ENCODE measurements at places on chromosomes 4 and X.

DNA sequence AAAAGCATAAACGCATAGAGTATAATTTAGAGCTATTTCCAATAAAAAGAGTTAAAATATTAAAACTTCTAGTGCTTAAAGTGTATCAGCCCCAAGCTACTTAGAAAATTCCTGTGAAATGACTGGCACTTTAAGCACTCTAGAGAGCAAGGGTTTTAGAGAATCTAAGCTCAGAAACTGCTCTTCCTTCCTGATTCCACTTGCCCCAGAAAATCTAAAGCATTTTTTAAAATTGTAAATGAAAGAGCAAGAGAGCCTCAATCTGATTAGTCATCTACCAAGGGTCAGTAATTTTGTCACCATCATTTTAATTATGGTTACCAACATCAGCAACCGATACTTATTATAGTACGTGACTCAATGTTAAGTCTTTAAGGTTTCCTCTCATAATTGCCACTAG, 25.0 kb downstream of the CTPS2 start:
- DNase-seq = no peak

DNA sequence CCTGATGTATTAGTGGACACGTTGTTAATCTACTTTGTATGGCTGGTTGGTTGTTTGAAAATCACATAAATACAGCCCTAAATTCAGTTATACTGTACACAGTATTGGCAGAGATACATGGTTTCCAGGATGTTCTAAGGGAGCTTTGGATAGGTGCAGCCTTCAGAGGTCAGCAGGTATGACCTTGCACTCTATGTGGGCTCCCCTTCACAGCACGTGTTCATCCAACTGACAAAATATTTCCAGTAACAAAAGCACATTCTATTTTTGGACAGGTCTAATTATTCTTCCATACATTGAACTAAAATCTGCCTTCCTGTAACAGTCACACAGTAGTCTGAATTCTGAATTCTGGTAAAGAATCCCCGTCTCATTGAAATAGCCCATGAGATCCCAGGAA, 92.8 kb upstream of the RAPGEF2 start:
- DNase-seq = no peak

DNA sequence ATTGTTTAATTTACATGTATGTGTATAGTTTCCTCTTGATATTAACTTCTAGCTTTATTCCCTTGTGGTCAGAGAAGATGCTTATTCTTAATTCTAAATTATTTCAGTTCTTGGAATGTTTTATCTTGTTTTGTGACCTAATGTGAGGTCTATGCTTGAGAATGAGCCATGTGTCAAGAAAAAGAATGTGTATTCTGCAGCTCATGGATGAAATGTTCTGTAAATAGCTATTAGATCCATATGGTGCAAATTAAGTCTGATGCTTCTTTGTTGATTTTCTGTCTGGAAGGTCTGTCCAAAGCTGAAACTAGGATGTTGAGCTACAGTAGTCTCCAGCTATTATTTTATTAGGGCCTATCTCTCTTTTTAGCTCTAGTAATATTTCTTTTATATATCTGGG, 187.3 kb upstream of the RASGEF1B start:
- no peak for DNase-seq

- no peak for DNase-seq
These were observed 29.1 kb upstream of the DKK2 start for GRCh38 chr4:107065201-107065600.

GRCh38 chr4:142194905-142195304, 558.5 kb downstream of the IL15 start:
- no peak for DNase-seq

GRCh38 chr4:37584071-37584470, 102.1 kb downstream of the RELL1 start:
- no peak for DNase-seq

GRCh38 chr4:180949424-180950213, 1293.6 kb upstream of the TENM3 start:
- DNase-seq = no peak

DNA sequence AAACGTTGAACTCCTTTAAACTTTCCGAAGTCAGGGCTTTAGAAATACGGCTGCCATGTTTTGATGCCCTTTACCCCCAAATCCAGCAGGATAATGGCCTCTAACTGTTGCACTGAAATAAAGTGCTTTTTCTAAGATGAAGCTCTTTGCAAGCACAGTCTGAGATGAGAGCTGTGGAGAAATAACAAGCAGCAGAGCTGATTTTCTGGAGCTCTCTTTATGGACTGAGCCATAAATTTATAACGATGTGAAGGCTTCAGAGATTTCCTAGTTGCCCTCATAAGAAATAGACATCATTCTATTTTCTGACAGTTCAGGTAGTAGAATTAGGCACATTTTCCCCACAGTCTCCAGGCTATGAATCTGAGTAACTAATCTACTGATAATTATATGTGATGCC, 567.3 kb downstream of the PDHA2 start:
- DNase-seq = no peak

DNA sequence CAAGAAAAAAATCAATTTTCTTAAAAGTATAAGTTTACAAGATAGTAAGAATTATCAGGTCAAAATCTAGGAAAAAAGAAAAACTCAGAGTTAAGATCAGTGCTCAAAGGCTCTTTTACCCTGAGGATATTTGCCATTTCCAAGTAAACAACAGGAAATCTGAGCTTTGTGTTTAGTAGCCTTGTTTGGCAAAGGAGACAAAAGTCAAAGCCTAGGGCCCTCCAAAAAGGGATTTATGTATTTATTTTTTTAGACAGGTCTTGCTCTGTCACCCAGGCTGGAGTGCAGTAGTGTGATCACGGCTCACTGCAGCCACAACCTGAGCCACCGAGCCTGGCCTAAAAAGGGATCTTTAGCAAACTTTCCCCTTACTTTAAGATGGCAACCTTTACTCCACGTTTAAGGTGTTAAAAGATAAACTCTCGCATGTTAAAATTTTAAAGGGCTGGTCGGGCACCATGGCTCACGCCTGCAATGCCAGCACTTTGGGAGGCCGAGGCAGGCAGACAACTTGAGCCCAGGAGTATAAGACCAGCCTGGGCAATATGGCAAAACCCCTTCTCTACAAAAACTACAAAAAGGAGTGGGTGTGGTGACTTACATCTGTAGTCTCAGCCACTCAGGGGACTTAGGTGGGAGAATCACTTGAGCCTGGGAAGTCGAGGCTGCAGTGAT, 21.3 kb upstream of the OPHN1 start:
- no peak for DNase-seq

DNA sequence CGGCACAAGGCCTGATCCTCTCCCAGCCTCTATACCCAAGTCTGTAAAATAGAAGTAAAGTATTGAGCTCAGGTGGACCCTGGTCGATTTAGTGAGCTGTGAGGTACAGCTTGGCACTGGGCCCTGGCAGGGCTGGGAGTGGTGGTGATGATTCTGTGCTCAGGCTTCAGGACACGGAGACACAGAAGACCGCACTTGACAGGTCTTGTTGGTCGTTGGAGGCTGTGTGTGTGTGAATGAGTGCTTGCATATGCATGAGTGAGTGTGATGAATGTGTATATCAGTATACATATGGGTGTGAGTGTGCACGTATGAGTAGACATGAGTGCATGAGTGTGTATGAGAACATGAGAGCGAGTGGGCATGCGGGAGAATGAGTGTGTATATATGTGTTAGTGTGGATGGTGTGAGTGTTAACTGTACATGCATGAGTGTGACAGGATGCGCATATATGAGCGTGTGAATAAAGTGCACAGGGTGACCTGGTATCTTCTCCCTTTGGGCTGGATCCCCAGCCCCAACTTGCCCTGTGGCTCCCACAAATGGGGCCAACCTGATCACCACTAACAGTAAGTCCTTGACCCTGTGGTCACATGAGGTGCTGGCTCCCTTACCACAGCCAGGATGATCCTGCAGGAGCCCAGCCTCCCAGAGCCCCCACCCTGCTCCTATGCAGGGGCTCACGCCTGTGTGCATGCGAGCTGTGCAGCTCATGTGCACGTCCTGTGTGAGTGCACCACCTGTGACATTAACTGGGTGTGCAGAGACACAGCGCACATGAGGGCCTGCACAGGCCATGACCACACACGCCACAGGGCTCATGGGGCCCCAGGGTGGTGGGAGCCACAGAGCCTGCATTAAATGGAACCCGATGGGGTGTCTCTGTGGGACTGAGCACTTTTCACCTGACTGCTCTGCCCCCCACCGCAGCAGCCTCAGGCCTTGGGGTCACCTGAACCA, 20.8 kb downstream of the SH3BP2 start:
- no peak for DNase-seq

DNA sequence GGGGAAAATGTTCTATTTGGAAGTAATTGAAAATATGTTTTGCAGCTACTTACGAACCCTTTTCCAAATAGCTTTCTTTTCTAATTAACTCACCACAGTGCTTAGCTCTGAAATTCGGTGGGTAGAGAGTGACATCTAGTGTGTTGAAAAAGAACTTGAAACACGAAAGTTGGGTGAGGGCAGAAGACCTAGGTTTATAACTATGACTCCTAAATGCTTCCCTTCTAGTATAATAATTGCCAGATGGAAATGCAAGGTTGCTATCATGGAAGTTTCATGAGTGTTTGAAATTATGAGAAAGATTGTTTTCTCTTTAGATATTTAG, 77.3 kb upstream of the NOCT start:
- peak; percentile 40 for DNase-seq

GRCh38 chrX:638482-639131, 8.0 kb downstream of the SHOX start:
- no peak for DNase-seq

GRCh38 chr4:169229571-169230028, 41.2 kb downstream of the SH3RF1 start:
- no peak for DNase-seq

- no peak for DNase-seq
These were observed 305.9 kb upstream of the HAND2 start for GRCh38 chr4:173835903-173836302.

DNA sequence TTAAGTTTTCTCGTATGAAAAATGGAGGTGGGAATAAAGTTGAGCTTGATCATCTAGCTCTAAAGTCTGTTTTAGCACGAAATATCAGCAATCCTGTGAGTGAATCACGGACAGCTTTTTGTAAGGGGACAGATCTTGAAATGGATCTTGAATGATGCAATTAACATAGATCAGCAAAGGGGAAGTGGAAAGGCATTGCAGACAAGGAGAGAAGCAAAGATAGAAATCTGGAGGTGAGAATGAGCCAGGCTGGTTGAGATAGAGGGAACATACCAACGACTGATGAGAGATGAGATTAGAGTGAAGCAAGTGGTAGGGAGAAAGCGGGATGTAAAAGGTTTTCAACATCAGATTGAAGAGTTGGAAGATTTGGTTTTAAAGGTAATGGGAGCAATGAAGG, 4.6 kb upstream of the DGKK start:
- no peak for DNase-seq

- no peak for DNase-seq
These were observed 8.4 kb upstream of the TBL1X start for GRCh38 chrX:9456250-9457074.

GRCh38 chr4:106344647-106344970, 24.0 kb downstream of the GIMD1 start:
- no peak for DNase-seq

DNA sequence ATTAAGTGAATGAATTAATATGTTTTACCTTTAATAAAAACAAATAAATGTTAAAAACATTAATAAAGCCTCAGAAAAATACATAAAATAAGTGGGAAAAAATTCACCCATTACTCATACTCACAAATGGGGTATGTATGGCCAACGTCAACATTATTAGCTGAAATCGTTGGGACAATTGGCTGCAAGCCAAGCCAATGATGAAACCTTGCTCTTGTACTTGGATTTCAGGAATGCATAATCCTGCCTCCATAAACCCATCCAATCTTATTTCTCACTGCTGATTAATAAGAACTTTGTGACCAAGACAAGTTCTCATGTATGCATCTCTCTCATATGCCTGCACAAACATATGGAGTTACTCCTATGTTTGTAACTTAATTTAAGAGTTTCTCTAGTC, 35.3 kb upstream of the ADAMTS3 start:
- no peak for DNase-seq

- no peak for DNase-seq
These were observed 339.5 kb downstream of the DHX15 start for GRCh38 chr4:24244663-24245490.

- no peak for DNase-seq
These were observed 452.5 kb downstream of the IL15 start for GRCh38 chr4:142088906-142089305.

DNA sequence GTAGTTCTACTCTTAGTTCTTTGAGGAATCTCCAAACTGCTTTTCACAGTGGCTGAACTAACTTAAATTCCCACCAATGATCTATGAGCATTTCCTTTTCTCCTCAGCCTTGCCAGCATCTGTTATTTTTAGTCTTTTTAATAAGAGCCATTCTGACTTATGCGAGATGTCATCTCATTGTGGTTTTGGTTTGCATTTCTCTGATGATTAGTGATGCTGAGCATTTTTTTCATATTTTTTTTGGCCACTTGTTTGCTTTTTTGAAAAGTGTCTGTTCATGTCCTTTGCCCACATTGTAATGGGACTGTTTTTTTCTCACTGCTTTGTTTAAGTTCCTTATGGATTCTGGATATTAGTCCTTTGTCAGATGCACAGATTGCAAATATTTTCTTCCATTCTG, 21.5 kb upstream of the PHKA1 start:
- DNase-seq = no peak

GRCh38 chrX:19814240-19814639, 73.2 kb downstream of the SH3KBP1 start:
- DNase-seq = peak; percentile 13

DNA sequence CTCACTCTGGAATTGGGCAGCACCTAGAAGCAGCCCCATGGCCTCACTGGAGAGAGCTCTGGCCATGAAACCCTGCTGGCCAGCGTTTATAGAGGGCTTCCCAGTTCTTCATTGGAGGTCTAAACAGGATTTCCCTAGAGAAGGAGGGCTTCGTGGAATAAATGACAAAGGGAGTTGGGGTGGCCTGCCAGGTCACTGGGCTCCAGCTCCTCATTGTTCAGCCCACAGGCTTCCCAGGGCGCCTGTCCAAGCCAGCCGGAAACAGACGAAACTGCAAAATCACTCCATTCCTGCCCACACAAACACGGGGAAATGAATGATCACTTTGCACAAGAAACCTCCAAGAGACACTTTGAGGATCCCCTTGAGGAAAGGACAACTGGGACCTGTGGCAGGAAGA, 189.7 kb downstream of the TSPAN5 start:
- no peak for DNase-seq

GRCh38 chr4:41505161-41505661, 32.7 kb upstream of the LIMCH1 start:
- DNase-seq = no peak

DNA sequence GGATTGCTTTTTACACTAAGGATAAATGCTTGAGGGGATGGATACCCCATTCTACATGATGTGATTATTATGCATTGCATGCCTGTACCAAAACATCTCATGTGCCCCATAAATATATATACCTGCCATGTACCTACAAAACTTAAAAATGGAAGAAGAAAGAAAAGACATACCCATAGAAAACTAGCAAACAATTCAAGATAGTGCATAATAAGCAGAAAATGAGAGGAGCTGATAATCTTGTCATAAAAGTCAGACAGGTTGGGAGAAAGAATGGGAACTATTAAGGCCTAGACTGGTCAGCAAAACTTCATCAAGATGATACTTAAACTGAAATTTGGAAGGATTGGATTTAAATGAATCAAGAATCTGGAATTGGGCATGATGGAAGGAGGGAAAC, 21.6 kb upstream of the MAGEB17 start:
- DNase-seq = no peak

GRCh38 chr4:51906167-51906958, 63.4 kb downstream of the DCUN1D4 start:
- DNase-seq = peak; percentile 75

Measured in GM12865 (cell line).